ENCODE measurements at places on chromosomes 12 and 14.
A peak's percentile ranks its signal among the peaks of the same experiment; 100 is the strongest.

DNA sequence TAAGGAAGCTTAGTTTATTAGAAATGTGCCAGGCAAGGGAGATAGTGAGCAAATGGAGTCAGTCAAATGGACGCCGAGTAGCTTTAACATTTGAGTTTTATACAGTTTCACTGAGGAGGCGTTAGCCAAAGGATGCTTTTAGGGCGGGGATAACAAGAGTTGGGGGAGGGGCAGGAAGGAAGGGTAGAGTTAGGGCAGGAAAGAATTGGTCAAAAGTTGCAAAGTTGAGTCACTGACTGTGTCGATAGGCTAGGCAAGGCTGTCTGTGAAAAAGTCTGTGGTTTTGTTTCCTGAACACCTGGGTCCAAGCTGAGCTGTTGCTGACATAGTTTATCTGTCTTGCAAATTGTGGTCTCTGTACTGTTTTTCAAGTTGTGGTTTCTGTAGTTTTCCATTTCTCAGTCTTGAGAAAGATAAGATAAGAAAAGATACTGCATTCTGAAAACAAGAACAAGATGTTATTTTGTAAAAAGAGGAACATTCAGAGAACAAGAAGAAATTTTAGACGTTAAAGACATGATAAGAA lies 62.6 kb upstream of the RESF1 start:
- DNase-seq = no peak

- no peak for DNase-seq
These were observed 37.7 kb upstream of the DNM1L start for GRCh38 chr12:32641287-32641901.

DNA sequence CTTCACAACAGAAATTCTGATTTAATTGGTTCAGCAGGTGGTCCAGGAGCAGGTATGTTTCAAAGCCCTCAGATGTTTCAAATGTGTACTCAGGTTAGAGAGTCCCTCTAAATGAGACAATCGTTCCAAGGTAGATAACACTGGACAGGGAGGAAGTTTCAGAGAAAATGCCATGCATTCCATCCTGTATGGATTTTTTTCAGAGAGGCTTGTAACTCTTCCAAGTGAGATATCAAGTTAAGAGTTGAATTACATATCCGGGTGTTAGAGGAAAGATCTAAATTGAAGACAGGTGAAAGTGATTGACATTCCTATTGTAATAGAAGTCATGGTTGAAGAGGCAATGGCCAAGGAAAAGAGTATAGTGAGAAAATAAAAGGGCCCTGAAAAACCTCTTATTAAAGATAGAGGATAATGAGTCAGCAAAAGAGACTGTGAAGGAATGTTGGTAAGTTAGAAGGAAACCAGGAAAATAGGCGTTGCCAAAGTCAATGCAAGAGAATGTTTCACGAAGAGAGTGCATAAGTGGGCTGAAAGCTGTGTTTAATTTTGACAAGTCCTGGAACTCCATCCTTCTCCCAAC lies 105.8 kb downstream of the BMP4 start:
- peak; percentile 77 for DNase-seq

DNA sequence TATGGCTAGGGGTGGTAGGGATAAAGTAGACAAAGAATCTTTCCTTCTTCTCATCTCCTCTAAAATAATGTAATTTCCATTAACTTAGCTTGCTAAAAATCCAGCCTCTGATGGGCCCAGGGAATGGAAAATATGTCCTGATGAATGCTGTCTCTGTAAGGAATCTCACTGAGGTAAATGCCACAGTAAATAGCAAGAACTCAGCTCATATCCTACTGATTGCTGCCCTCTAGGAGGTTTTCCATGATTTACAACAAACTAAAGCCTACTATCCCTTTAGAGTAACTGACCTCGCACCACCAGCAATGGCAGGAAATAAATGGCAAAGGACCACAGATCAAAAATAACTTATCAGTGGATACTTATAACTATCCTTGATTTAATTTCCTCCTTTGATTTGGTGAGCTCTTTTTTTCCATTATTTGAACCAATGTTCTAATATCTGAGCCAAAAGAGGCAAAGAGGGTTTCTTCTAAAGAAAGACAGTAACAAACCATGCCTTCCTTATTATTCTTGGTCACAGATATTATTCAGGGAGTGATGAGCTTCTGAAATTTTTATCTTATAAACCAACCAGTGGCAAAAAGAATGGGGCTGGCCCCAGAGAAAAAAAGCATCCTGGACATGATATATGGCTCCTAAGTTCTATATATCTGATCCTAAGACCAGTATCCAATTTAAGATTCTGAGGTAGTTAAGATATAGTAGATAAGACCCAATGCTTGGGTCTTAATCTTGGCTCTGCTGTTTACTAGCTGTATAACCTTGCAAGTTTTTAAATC lies 43.8 kb downstream of the SENP1 start:
- DNase-seq = no peak

GRCh38 chr14:62030387-62030786 lies 268.2 kb downstream of the SNAPC1 start:
- no peak for DNase-seq

GRCh38 chr14:104689109-104689880 lies at the start of gene INF2:
TSS of gene INF2 (plus strand) at chr14:104689618. CDS start at chr14:104701366, 11,748 bp downstream.
- DNase-seq = peak; percentile 72

- DNase-seq = no peak
These were observed 115.4 kb downstream of the ESR2 start for GRCh38 chr14:64178814-64179213.

DNA sequence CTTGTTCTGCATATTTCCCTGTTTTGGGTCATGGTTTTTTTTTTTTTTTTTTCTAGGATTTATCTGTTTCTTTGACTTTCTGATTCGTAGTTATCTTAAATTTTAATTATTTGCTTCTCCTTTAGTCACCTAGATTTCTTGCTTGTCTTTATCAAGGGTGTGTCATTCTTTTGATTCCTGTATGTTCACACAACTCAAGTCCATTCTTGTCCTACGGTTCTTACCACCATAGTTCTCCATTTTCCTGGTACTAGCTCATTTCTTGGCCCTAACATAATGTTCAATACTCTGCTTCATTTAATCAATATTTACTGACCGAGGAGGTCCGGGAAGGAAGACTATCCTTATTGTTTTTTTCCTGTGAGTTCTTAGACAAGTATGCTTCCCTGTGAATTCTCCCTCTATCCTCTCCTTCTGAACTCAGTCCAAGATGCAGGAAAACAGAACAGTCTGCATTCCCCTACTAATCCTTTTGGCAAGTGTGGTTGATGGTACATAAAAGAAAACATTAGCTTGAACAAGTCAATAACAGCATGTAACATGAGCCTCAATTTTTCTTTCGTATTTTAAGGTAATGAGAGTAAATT lies 1346.4 kb upstream of the SEL1L start:
- no peak for DNase-seq

DNA sequence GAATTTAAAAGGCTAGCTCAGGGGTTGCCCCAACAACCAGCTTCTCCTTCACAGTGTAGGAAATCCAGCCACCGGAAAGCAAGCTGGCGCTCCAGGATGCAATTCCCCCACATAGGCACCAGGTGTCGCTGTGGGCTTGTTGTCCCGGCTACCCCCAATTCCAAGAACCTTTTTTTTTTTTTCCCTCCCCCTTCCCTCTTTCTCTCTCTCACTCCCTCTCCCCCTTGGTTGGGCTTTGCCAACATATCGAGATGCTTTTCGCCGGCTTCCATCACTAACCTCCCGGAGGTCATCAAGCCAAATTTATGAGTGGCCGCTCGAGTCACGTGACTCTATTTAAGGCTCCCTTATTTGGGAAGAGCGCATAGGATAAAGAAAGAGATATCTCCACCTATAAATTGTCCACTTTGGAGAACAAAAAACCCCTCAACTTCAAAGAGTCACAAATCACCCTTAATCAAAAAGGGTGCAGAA lies at the start of gene HOXC5:
Gene HOXC5 (plus strand): TSS at position 424 of the 474 bp plus-strand sequence. CDS start 73 bp downstream, outside the sequence.
- DNase-seq = peak; percentile 82

- no peak for DNase-seq
These were observed 703.4 kb downstream of the NRXN3 start for GRCh38 chr14:78873581-78873980.

DNA sequence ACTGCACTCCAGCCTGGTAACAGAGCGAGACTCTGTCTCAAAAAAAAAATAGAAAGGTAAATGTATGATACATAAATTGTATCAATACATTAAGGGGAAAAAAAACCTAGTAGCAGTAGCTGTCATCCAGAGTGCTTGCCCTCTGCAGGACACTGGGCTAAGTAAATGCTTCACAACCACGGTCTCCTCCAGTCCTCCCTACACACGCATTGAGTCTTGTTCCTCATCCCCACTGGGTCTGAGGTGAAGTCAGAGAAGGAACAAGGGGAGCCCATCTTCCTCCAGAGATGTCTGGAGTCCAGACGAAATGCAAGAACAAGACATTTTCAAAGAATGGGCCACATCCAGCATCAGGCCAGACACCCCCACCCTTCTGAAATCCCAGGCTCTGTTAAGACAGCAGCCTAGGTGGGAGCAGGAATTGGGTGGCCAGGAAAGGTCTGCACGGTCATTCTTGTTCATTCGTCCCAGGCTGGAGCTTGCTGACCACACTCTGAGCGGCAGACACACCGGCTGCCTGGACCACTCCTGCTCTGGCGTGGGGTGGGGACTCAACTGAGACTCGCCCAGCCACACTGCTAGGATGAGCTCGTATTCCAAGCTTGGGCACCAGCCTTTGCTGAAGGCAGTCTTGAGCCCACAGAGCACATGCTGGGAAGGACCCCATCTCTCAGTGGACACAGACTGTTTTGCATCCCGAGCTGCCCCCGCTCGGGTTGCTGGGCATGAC lies 45.5 kb downstream of the CHGA start:
- DNase-seq = no peak

DNA sequence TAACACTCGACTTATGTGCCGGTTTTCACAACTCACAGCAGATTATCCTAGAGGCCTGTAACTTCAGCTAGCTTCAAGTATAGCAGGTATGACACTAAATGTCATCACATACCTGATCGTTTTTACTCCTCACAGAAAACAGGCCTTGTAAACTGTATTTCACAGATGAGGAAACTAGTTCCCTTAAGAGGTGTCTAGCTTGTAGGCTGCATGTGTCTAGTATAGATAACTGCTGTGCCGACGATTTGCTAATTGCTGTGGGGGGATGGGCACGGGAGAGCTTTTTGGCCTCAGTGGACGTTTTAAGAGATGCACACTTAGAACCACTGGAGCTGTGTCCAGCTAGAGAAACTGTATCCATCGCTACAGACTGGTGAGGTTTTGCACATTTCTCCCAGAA lies 78.8 kb downstream of the PAPOLA start:
- DNase-seq = no peak

DNA sequence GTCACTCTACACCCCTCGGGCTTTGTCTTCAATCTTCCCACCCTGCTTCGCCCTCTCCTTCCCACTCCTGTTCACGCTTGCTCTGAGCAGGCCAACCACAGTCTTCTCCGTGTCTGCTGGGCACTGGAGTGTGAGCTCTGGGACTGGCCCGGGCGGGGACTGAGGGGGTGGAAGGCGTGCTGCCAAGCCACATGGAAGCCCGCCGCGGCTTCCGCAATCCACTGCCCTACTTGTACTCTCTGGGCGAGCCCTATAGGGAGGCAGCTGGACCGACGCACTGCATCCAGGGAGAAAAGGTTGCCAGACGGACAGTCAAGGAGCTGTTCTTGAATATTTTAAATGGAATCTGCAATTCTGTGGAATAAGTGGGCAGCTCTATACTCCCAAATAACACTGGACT lies 24.8 kb downstream of the GOLGA3 start:
- no peak for DNase-seq

GRCh38 chr12:7479771-7480170 lies 23.8 kb downstream of the CD163 start:
- DNase-seq = no peak

DNA sequence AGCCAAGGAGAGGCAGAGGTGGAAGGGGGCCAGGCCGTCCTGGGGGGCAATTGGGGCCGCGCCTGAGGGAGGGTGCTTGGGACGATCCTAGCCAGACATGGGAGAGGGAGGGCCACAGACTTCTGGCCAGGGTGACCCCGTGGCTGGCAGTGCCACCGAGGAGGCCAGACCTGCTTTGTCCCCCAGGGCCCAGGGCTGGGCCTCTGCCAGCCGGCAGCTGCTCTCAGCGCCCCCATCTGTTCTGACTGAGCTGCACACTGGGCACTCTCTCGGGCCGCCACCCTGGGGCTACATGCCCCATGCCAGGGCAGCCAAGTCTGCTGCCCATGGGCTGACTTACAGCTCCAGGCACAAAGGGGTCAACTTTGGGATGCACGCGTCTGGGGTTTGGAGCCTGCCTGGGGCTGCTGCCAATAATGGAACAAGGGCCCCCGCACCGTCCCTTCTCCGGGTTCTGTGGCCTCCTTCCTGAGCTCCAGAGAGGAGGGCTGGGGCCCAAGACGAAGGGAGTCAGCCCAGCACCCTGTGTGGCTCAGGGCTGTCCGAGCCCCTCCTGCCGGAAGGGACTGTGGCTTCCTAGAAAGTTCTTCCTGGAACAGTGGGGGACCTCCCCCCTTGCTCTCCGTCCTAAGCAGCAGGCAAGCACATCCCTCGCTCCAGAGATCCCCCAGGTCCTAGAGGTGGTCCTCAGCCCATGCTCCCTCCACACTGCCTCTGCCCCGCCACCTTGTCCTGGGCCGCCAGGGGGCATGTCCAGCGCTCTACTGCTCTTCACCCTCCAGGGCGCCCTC lies 1.1 kb downstream of the ADSS1 start:
- DNase-seq = peak; percentile 45

- DNase-seq = no peak
These were observed 79.8 kb downstream of the SLC15A4 start for GRCh38 chr12:128743916-128744315.

DNA sequence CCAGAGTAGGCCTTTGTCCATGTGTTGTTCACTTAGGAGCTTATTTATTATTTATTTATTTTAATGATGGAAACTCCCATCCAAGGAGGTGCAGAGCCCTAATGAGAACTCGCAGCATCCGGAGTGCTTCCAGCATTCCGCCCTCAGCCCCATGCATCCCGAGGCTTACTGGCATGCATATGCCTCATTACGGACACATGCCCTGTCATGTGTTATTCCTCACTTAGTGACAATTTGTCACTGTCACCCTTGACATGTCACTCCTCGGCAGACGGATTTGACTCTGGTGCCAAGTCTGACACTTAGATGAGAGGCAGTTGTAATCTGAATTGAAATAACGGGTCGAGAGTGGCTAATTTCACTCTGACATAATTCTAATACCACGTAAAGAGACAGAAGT lies 132.8 kb downstream of the VRK1 start:
- no peak for DNase-seq

DNA sequence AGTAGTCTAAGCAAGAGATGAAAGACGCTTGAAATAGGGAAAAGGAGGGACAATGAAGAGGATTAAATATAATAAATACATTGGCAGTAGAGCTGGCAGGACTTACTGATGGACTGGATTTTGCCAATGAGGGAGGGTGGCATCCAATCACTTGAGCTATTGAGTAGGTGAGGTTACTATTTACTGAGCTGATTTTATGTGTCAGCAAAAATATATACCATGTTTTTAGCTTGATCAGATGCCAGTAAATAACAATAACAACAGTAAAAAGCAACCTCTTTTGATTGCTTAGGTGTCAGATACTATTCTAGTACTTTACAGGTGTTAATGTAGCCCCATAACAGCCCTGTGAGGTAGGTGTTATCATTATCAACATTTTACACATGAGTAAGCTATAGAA lies 187.5 kb upstream of the LMNTD1 start:
- no peak for DNase-seq

DNA sequence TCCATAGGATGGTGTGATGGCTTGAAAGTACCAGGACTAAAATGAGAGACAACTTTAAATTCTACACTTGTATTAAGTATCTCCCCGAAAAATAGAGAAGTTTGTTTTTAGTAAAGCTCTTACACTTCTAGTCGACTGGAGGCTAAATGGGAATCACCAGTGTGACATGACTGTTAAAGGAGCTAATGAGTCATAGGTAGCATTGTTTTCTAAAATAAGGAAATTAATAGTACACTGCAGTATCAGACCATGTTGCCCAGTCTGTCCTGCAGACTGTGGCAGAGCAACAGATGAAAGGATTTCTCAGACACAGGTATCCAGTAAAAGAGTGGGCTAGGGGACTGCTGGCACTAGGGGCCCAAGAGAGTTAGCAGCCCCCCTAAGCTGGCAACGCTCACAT lies 140.1 kb downstream of the TMEM117 start:
- DNase-seq = no peak

Measured in EL (cell line).